ENCODE measurements at places on chromosomes 16 and 17. TPM values are rescaled to one million over a fixed set of nuclear protein-coding genes. Genes with fewer than 3 reads are reported as not detected.

Gene TPSD1
- not detected for total RNA-seq

Gene ASGR2
- not detected for total RNA-seq

Gene FBXL19
- total RNA-seq, result 19.2 TPM

Gene LRRC37A
- total RNA-seq, result 0.79 TPM

Gene WSCD1
- 3.3 TPM for total RNA-seq

Gene GTF3C1
- total RNA-seq, result 72.0 TPM

Gene HOXB2
- 0.59 TPM for total RNA-seq

Gene CSNK2A2
- total RNA-seq, result 54.0 TPM

Gene CALCOCO2
- 81.6 TPM for total RNA-seq

Gene OR2C1
- not detected for total RNA-seq

Gene NPIPB6
- 1.8 TPM for total RNA-seq

Gene OMG
- not detected for total RNA-seq

Gene CARHSP1
- total RNA-seq, result 146 TPM

Gene TPSB2
- not detected for total RNA-seq

Gene C17orf107
- 0.28 TPM for total RNA-seq

Gene FNDC8
- total RNA-seq, result not detected

Gene ZNF597
- total RNA-seq, result 1.1 TPM

Gene BEAN1
- 4.2 TPM for total RNA-seq

Gene DOC2A
- total RNA-seq, result 2.6 TPM

Gene MFAP4
- total RNA-seq, result 0.13 TPM

Gene PRAC1
- not detected for total RNA-seq

Gene GPR139
- not detected for total RNA-seq

Gene FBXW10
- 0.86 TPM for total RNA-seq

Gene GSE1
- 18.4 TPM for total RNA-seq

Gene PRR29
- total RNA-seq, result 1.2 TPM

Gene TP53TG3F
- total RNA-seq, result 0.15 TPM

Gene HEATR9
- total RNA-seq, result not detected

Gene DNAH9
- not detected for total RNA-seq

Gene SKA2
- 104 TPM for total RNA-seq

Gene PIK3R6
- total RNA-seq, result not detected

Gene TSR3
- 90.4 TPM for total RNA-seq

Gene C17orf113
- total RNA-seq, result 0.67 TPM

Gene CCL5
- total RNA-seq, result 1.2 TPM

Gene TMEM95
- not detected for total RNA-seq

Gene KRTAP17-1
- total RNA-seq, result not detected

Gene SCARF1
- total RNA-seq, result 0.23 TPM

Gene KRT28
- not detected for total RNA-seq

Gene CLEC3A
- not detected for total RNA-seq

Gene CEP295NL
- 0.18 TPM for total RNA-seq

Gene KRTAP2-1
- total RNA-seq, result not detected

Gene MPV17L
- total RNA-seq, result 6.9 TPM

Gene TLCD2
- total RNA-seq, result 1.4 TPM
